GOT3 (cell line): ENCODE measurements at places on chromosomes 16 and 17.

GRCh38 chr16:67531247-67531646 lies 2.6 kb downstream of the RIPOR1 start:
- no peak for DNase-seq

DNA sequence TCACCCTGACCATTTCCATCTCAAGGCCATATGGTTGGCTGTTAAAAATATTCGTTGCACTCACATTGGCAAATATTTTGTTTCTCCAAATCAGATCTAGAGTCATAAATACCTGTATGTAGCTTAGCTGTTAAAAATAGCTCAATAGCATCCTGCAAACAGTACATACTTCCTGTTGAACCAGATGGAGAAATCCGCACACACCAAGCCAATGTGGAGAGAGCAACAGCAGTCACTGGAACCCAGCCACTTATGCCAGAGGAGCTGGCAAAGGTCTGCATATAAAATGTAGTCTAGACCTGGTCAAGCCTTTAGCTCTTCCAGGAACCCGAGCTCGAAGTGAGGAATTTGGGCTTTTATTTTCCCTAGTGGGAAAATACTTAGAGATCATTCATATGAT lies 146.4 kb upstream of the KCNJ16 start:
- DNase-seq: no peak

- no peak for DNase-seq
These were observed 11.4 kb upstream of the FADS6 start for GRCh38 chr17:74904687-74905409.

- DNase-seq: no peak
These were observed 4.7 kb upstream of the CDT1 start for GRCh38 chr16:88798772-88799455.

DNA sequence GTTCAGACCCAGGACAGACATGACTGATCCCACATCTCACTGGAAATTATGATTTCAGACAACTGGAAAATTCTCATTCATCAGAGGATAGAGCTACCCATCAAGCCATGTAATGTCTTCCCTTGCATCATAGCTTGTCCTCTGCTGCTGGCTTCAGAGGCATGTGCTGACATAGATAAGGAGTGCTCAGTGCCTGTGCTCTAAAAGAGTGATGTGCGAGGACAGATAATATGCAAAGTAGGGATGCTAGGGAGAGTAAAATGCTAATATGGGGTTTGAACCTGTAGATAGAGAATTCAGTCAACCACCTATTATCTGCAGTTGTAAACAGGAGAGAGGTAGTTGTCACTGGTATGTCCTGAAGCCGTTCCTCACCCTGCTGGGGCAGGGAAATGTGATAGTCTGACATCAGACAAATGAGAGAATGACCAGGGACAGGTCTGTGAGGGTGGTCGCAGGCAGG lies 349.7 kb upstream of the CCL2 start:
- no peak for DNase-seq

DNA sequence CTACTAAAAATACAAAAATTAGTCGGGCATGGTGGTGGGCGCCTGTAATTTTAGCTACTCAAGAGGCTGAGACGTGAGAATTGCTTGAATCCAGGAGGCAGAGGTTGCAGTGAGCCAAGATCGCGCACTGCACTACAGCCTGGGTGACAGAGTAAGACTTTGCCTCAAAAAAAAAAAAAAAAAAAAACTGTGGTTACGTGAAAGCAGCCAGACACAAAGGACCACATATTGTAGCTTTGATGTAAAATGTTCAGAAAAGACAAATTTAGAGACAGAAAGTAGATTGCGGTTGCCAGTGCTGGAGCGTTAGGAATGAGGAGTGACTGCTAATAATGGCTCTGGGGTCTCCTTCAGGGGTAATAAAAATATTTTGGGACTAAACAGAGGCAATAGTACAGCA lies 4.0 kb upstream of the MEAK7 start:
- DNase-seq: no peak

- no peak for DNase-seq
These were observed 456.8 kb upstream of the CCL2 start for GRCh38 chr17:33798308-33798707.

DNA sequence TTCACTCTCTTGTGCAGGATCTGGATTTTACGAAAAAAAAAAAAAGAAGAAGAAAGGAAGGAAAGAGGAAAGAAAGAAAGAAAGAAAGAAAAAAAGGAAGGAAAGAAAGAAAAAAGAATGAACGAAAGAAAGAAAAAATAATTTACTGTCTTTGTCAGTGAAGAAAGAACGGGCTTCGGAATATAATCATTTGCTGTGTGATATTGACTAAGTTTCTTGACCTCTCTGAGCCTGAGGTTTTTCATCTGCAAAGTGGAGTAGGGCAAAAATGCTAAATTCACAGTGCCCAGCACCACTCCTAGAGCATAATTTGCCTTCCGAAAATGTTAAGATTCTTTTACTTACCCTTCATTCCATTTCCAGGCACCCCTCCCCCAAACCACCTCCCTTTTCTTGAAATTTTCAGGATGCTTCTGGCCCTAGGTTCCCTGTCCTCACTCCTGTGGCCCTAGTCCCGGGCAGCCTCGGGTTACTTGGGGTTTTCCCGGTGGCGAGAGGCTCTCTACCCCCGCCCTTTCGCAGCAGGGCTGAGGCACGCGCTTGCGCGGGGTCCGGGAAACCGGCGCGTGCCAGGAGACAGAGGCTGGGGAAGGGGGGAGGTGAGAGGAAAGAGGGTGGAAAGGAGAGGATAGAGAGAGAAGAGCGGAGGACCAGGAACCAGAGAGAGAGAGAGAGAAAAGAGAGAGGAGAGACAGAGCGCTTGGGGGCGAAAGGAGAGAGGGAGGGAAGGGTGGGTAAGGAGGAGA lies at the start of gene CNTNAP1:
Gene CNTNAP1, plus strand, starts transcription at position 556 of the 746 bp plus-strand sequence. CDS start 299 bp downstream, outside the sequence.
- no peak for DNase-seq

GRCh38 chr17:36641877-36642845 lies 40.8 kb downstream of the MRM1 start:
- DNase-seq: no peak

- peak; percentile 17 for DNase-seq
These were observed 36.8 kb downstream of the CHD9 start for GRCh38 chr16:53091466-53092211.

- DNase-seq: no peak
These were observed 2339.5 kb downstream of the TP53TG3F start for GRCh38 chr16:35798885-35799426.

DNA sequence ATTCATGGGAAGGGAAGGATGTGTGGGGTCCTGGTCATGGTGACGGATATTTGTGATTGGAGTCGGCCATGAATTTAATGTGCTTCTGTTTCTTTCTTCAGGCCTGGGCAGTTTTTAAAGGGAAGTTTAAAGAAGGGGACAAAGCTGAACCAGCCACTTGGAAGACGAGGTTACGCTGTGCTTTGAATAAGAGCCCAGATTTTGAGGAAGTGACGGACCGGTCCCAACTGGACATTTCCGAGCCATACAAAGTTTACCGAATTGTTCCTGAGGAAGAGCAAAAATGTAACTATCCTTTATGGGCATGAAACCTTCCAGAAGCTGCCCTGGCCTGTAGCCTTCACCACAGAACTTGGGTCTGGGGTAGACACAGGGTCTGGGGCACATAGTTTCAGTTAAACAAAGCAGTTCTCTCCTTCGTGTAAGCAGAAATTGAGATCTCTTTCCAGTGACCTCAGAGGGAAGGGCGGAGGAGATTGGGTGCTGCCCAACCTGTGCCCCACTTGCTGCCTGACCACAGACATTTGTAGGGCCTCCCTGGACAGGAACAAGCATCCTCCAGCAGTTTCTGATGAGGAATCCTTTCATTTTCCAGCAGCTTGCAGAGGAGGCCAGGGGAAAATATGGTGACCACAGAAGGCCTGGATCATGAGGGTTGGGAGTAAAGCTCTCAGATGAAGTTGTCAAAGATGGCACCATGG lies 10.1 kb downstream of the IRF8 start:
- DNase-seq: no peak

DNA sequence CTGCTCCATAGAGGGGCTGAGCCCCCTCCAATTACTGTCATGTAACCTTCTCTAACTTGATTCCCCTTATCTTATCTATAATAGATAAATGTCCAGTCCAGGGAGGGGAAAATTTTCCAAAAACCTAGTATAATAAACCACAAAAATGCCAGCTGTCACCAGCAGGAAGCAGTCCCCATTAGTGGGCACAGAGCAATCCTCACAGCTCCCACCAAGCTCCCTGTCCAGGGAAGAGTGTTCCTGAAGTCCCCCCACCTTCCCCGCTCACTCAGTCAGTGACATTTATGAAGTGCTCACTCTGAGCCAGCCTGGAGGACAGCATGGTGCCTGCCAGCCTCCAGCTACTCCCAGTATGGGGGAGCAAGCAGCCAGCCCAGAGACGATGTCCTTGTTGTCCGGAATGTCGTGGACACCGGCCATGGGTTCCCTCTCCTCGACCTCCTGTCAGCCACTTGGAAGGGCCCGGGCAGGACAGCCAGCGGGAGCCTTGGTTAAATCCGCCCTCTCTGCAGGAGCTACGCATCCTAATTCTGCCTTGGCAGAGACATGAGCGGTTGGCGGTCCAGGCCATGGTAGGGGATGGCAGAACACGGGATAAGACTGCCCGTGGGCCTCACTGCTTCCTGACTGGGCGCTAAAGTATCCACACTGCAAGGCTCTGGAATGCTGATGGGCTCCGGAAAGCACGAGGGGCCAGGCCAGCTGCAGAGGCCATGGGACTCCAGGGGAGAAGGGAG lies 102.0 kb upstream of the CDH5 start:
- DNase-seq: no peak

- DNase-seq: no peak
These were observed 2.5 kb downstream of the NUBP2 start for GRCh38 chr16:1784977-1785845.

DNA sequence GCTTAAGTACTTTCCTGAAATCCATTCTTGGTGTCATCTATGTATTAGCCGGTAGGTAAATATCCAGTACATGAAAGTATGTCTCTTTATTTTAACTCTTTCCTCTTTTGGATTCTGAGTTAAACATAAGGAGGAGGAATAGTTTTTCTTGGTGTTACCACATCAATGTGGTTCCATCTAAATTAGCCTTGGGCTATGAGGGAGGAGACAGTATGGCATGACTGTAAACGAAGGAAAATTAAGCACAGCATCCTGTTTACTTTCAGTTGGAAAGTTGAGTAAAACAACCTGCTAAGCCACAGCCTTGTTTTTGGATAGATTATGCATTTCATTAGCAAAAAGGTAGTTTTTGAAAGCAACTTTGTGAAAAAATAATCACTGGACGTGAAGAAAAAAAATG lies 693.0 kb upstream of the SOX9 start:
- DNase-seq: no peak

DNA sequence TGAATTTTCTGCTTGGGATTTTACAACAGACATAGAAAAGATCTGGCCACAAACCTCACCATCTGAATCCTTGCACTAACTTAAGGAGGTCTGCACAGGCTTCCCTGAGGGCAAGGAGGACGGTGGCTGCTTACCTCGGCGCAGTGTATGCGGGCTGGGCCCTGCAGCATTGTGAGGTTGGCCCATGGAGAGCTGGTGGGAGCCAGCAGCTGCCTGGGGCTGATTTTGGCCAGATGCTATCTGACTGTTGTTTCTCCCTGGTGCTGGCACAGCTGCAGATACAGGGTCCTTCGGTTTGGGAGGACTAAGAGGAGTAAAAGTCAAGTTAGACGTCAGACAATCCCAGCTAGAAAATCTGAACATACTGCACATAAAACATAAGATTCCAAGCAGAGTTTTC lies 79.8 kb downstream of the ARHGAP17 start:
- no peak for DNase-seq

- DNase-seq: no peak
These were observed 3.8 kb downstream of the EVPLL start for GRCh38 chr17:18381158-18381952.

- DNase-seq: no peak
These were observed 5.5 kb downstream of the SOX8 start for GRCh38 chr16:986925-987582.

GRCh38 chr17:238071-238963 lies 56.9 kb upstream of the DOC2B start:
- no peak for DNase-seq

DNA sequence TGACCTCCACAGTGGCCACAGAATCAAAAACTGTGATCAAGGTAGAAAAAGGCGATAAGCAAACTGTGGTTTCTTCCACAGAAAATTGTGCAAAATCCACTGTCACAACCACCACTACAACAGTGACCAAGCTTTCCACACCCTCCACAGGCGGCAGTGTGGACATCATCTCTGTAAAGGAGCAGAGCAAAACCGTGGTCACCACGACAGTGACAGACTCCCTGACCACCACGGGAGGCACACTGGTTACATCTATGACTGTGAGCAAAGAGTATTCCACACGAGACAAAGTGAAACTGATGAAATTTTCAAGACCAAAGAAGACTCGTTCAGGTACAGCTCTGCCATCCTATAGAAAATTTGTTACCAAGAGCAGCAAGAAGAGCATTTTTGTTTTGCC lies 83.6 kb downstream of the C17orf58 start:
- no peak for DNase-seq

DNA sequence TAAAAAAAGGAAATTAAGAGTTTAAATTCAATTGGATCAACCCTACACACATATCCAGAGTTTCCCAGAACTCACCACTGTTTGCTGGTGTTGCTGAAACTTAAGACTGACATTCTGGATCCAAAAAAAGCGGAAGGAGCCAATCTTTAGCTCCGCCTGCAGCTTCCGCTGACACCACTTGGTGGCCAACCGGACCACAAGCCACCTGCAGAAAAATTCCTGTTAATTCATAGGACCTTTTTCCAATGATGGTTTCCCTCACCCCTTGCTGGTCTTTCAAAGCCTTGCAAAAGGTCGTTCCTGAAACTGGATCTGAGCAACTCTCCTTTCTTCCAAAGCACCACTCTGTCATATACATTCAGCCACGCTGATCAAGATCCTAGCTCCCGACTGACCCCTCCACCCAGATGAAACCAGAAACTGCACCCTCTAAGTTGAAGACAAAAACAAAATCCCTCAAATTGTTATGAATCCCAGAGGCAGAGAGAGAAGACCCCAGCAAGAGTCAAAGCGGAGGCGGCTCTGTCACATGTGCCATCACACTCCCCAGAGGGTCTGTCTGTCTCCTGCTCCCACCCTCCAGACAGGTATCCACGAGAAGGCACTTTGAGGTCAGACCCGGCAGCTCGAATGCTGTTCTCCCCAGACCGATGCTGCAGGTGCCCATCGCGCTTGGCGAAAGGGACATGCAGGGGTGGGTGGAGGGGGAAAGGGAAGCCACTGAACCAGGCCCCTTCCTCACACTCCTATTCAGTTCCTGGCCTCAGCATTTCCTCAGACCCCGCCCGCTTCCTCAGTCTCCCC lies 773 bp downstream of the BLTP2 start:
- DNase-seq: no peak

DNA sequence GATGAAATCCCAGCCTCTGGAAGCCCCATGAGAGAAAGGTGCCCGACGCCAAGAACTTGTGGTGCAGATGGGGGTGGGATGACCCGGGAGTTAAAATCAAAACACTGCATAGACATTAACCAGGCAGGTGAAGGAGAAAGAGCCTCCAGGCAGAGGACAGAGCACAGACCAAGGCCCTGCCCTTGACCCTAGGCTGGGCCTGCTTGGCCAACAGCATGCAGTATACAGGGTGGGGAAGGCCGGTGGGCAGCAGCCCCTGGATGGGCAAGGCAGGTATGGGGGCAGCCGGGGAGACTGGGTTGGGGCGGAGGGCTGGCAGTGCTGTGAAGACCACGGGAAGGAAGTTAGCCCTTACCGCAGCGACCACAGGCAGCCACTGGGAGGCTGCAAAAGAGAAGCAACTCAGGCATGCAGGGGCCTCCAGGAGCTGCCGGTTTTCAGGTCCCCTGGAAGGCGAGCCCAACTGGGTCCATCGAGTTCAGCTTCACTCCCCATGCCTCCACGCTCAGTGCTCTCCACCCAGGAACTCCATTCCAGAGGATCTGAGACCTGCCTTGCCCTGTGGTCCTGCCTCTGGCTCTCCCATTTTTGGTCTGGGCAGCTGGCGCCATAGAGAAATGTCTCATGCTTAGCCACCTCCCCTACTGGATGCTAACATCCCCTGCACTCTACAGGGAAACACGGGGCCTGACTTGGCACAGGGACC lies 81.2 kb downstream of the C16orf95 start:
- DNase-seq: no peak
